Cardiac ventricle fibroblast (primary cell): ENCODE measurements at places on chromosomes 2 and 18. TPM values are rescaled to one million over a fixed set of nuclear protein-coding genes. Genes with fewer than 3 reads are reported as not detected.

SLC40A1 gene
- 19.7 and 21.3 TPM in 2 replicates for total RNA-seq

EFEMP1 gene
- 6,372 and 7,140 TPM in 2 replicates for total RNA-seq

PID1 gene
- total RNA-seq: 35.1 and 37.6 TPM in 2 replicates

IL1B gene
- total RNA-seq: 0.25 and 0.44 TPM in 2 replicates

DNAH7 gene
- 0.12 and 1.0 TPM in 2 replicates for total RNA-seq
